Smooth muscle cell of the brain vasculature (primary cell): ENCODE measurements at places on chromosomes 12 and 14.

- peak; percentile 81 for DNase-seq
Observed at GRCh38 chr14:69715725-69716477, 51.0 kb upstream of the SRSF5 start.

- DNase-seq, result peak; percentile 69
Observed at GRCh38 chr12:88391556-88391955, 188.7 kb downstream of the KITLG start.

DNA sequence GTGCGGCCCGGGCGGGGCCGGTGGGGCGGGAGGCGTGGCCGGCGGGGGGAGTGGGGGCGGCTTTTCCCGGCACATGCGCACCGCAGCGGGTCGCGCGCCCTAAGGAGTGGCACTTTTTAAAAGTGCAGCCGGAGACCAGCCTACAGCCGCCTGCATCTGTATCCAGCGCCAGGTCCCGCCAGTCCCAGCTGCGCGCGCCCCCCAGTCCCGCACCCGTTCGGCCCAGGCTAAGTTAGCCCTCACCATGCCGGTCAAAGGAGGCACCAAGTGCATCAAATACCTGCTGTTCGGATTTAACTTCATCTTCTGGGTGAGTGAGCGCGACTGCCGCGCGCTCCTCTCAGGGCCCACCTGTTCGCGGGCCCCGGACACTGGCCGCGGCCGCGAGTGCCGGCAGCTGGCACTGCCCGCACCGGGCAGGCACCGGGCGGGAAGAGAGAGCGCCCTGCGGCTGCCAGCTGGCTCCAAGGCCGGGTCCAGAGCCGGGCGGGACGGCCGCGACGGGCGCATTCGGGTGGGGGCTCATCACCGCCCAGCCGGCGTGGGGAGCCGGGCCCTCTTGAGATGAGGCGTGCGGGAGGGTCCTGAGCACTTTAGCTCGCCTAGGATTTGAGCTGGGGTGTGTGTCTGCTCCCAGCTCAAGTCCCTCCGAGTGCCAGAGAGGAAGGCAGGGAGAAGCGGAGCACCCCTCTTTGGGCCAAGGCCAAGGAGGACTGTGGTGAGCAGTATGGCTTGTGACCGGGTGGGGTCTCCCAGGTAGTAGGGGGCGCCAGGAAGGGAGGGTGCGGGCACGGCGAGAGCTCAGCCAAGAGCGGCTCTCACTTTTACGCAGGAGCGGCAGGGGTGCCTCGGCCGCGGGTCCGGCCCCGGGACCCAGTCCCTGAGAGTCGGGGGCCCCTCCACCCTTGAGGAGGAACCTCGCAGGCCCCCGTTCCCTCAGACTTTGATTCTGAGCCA lies at the start of gene CD9:
TSS of gene CD9 (plus strand) at position 145 of the 957 bp plus-strand sequence. CDS start at position 245, 100 bp downstream.
- no peak for DNase-seq

DNA sequence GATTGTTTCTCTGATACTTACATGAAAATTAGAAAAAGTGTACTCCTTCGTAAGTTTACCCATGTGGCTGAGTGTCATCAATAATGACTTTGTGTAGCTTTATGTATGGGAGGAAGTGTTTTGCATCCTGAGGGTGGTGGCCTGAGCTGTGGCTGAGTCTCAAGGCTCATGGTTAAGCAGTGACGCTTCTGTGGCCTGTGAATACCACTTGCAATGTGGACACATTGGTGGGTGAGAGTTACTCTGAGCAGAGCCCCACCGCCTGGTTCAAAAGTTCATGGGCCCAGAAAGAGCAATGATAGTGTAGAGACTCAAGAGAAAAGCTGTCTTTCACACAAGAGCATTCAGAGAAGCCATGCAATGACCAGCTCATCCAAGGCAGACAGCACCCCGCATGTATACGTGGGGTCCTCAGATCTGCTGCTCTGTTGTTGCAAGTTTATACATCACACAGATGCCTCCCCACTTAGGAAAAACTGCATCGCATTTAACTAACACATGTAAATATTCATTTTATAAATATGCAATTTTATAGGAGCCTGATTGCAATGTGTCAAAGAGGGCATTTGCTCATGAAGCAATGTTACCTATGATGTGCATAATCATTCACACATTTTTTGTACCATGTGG lies 55.1 kb upstream of the FRMD6 start:
- no peak for DNase-seq

GRCh38 chr14:100586403-100587085 lies 673 bp downstream of the BEGAIN start:
- no peak for DNase-seq

DNA sequence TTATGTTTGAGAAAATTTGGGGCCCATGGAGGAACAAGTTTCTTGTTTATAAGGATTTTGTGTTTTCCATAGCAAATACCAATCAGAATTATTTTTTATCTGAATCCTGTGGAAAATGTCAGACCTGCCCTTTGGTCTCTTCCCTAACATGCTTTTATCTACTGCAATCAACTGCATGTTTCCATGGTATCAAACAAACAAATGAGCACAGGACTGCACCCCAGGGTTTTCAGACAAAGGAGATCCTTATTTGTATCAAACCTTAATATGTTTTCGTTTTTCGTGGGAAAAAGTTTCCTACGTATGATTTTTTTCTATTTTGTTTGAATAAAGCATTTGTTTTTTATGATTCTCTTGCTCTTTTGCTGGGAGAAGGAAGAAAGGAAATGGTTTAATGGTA lies 91.1 kb downstream of the GPR135 start:
- DNase-seq, result no peak

DNA sequence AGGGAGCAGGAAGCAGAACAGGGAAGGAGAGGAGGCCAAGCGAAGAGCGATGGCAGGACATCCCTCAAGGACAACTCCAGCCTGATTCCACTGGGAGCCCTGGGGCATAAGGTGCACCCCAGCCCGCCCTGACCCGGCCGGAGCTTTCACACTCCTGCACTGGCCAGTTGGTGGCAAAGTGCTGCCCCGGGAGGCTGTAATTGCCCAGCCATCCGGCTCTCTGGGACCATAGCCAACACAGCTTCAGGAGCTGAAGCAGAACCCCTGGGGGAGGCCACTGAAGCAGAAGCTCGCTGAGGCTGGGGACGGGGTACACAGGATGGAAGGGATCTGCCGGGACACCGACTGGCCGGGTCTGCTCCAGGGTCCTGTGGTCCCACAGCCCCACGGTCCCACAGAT lies 41.9 kb upstream of the BEGAIN start:
- no peak for DNase-seq

GRCh38 chr14:103724116-103724515 lies 8.5 kb downstream of the ZFYVE21 start:
- DNase-seq, result no peak

GRCh38 chr12:28132398-28132797 lies 57.9 kb upstream of the CCDC91 start:
- DNase-seq, result no peak

DNA sequence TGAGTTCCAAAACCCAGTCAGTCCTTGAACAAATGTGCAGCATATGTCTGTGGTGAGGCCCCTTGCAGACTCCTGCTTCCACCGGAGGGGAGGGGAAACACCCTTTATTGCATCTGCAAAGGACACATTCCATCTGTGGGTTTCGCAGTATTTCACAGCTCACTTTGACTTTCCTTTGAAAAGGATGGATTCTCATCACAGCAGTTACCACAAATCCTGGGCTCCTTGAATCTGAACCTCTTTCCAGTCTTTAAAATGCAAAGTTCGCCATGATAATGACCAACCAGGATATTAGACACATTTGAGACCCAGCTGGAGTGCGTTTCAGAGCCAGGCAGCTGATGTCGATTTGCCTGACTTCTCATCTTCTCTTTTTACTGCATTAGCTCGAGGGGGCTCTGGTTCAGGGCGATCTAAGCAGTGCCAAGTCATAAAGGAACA lies 242.4 kb downstream of the SLC15A4 start:
- DNase-seq, result no peak

DNA sequence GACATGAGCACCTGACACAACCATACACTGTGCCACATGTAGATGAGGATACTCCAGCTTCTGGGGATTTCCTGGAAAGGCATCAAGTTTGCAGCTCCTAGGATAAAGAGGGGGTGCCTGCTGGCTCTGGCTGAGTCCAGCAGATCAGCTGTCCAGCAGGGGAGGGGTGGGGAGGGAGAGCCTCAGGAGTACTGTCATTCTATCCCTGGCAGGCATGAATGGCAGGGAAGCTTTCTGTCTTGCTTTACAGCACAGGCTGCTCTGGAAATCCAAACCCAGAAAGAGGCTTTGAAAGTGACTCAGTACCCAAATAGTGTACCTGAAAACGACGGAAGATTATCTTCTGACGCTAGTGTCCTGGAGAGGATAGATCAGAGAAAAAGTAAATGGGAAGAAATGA lies 32.2 kb downstream of the SLC8A3 start:
- DNase-seq, result no peak

DNA sequence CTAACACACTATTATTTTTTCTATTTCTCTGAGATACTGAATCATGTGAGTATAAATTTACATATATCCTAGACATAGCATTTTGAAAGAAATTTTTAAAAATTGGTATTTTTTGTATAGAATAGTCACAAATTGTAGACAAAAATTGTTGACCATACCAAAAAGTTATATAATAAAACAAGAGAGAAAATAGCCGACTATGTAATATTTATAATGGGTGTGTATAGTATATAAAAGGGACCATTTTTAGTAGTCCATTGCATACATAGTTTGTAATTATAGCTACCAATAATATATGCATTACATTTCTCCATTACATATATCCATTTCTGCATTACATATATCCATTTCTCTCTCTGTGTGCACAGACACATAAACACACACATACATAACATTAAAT lies 590.2 kb downstream of the TMTC2 start:
- no peak for DNase-seq

DNA sequence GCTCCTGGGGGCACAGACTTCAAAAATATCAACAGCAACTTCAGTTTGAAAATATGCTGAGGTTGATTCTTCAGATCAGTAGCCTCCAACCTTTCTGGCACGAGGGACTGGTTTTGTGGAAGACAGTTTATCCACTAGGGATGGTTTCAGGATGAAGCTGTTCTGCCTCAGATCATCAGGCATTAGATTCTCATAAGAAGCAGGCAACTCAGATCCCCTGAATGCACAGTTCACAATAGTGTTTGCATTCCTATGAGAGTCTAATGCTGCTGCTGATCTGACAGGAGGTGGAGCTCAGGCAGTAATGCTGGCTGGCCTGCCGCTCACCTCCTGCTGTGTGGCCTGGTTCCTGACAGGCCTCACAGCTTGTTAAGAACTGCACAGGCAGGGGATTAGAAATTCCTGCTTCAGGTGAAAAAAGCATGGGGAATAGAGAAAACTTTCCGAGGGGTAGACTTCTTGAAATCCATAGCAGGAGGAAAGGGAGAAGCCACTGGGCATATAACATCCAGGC lies 12.8 kb downstream of the EPYC start:
- no peak for DNase-seq

DNA sequence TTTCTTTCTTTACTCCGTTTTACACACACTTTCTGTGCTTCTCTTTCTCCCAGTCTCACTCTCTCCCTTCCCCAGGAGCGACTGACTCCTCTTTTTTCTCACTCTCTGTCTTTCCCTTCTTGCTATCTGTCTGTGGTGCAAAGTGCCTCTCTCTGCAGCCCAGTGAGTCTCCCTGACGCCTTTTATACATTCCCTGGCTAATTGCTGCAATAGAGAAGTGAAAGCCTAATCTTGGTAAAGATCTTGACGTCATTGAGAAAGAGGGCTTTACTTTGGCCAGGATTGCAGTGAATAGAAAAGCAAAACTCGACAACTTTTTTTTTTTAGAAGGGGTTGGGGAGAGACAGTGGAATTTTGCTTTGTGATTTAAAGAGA lies 706 bp upstream of the DIO2 start:
- DNase-seq, result no peak

GRCh38 chr14:69750495-69750894 lies 16.4 kb upstream of the SRSF5 start:
- DNase-seq, result no peak

DNA sequence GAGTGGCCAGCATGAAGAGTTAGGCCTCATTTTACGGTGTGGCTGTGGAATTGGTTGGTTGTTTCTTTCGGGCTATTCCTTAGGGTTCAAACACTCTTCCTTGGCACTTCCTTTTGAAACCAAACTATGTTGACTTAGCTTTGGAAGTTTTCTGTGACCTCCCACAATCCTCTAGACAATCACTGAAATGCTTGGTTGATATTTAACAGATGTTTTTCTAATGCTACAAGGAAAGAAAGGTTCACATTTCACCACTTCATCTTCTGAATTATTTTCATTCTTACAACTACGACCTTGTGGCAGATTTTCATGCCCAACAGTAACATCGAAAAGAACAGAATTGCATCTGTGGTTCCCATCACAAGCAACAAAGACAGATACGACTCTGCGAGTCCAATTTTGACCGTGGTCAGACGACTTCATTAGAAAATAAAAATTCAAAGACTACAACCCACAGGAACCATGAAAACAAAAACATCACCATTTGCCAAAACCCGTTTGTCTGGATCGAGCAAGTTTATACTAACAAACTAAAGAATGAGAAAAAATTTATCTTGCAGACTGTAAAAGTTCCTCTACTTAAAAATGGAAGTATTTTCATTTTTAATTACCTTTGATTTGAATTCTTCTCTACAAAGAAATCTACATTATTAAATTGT lies 16.9 kb downstream of the PRKAB1 start:
- DNase-seq, result no peak

DNA sequence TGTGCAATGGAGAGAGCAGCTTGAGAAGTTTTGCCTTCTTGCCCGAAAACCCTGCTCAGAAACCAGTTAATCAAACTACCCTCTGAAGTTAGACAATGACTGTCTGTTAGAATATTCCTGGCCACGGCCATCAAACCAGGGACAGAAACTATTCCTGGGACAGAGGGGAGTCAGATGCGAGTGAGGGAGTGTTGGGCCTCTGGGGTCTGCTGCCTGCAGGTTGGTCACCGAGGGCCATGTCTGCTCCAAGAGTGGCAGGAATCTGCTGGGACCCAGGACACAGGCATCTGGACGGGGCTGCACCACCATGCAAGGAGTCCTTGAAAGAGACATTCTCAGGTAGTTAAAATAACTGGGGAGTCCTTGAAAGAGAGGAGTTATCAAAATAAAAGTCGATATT lies 16.9 kb upstream of the EIF2B2 start:
- no peak for DNase-seq

DNA sequence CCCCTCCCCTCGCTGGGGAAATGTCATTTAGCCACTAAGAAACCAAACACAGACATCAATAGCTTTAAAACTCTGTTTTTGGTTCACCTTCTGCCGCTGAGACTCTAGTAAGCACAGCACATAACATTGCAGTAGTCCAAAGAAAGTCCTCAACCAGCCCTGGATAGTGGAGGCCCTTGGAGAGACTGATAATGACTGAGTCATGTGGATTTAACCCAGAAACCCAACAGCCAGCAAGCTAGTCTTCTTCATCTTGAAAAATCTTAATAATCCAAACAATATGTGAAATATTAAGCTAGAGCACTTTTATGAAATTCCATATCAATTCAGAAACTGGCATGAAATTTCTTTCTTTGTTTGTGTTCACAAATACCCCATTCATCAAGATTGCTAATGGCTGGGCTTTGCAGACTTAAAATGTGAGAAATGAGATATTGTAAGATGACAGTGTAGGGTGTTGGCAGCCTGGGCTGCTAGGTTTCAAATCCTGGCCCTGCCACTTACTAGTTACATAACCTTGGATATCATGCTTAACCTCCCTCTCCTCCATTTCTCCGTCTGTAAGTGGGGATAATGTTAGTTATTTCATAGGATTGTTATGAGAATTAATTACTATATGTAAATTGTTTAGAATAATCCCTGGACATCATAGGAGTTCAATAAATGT lies 40.1 kb downstream of the RERG start:
- DNase-seq, result no peak

- no peak for DNase-seq
Observed at GRCh38 chr12:44286336-44286735, 450.5 kb downstream of the TMEM117 start.

- no peak for DNase-seq
Observed at GRCh38 chr12:103012884-103013283, 55.4 kb downstream of the ASCL1 start.
